Neural progenitor cell (in vitro differentiated cells): ENCODE measurements at places on chromosomes 1 and 21.
A peak's percentile ranks its signal among the peaks of the same experiment; 100 is the strongest.

DNA sequence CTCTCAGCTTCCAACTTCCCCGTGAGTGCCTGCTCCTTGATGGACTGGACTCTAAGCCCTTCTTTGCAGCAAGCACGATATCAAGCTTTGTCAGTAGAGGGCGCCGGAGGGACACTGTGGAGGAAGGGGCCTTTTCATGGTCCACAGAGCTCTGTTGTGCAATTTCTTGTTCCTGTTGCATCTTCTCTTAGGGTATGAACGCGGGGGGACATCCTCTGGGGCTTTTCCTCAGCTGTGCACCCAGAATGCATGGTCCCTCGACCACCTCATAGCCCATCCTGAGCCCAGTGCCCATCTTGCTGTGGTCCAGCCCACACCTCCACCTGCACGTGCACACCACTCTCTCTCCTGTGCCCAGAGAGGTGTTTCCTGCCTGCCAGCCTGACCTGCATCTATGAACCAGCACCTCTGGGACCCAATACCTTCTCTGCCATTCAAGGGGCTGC is 556.8 kb downstream of the PTPRU start:
- peak; percentile 91 for DNase-seq

GRCh38 chr1:113552244-113552643 is 161.9 kb downstream of the MAGI3 start:
- no peak for DNase-seq

- DNase-seq = no peak
Measured at GRCh38 chr1:118933051-118933781, 54.9 kb downstream of the TBX15 start.

GRCh38 chr21:33080376-33080775 is 10.4 kb downstream of the OLIG1 start:
- no peak for DNase-seq

GRCh38 chr1:37567023-37567422 is 10.3 kb downstream of the DNALI1 start:
- DNase-seq = no peak

DNA sequence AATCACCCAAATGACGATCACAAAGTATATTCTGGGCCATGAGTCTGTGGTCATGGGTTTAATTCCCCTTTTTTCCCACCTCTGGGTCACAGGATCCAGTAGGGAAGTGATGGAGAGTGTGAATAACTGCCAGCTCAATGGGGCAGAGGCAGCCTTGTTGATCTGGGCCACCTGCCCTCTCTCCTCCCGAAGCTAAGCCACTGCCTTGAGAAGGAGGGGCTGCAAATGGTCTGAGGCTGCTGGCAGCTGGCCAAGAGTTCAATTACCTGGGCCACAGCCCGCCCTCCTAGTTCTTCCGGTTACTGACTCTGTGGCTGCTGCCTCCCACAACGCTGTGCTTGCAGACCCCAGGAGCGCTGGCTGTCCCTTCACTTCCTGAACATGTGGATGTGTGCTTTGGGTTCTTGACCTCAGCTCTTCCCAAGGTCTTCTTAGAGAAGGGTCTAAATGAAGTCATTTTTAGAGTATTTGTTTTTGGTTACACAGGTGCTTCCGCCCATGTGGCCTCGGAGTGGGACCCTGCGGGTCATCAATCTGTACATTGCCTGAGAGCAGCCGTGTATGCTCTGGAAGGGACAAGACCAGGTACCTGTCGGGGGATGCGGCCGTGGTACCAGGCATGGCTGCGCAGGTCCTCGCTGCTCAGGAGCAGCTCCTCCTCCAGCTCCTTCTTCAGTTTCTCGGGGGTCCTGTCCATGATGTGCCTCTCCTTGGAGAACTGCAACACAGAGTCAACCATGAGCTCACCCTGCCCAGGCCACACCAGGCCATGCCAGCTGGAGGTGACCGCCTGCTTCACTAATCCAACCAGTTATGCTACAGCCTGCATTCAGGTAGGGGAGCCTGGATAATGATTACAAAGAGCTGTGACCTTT is 89.7 kb downstream of the BCAR3 start:
- DNase-seq = peak; percentile 17
